ENCODE measurements at places on chromosomes 3 and 15.

GRCh38 chr3:143084856-143085731 lies 34.5 kb upstream of the CHST2 start:
- DNase-seq: peak; percentile 67

DNA sequence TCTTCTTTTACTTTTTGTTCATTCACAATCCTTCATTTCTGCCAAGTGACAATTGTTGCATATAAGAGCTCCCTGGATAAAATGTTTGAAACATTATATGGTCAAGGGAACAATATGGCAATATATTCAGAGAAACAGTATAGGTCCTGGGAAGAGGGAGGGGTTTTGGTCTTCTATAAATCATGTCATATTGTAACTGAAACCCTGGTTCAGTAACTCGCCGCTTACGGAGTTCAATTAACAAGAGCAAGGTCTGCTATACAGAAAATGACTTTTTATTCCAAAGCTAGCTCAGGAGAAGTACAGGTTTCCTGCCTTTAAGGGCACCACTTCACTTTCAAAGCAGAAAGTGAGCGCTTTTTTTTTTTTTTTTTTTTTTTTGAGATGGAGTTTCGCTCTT lies 522.1 kb upstream of the TGFBR2 start:
- no peak for DNase-seq

- DNase-seq: no peak
These were observed 5.2 kb upstream of the CLK3 start for GRCh38 chr15:74610302-74610951.

GRCh38 chr3:20043396-20043795 lies 3.1 kb downstream of the KAT2B start:
- DNase-seq: peak; percentile 44

GRCh38 chr3:25453619-25454004 lies 25.5 kb downstream of the RARB start:
- no peak for DNase-seq

- peak; percentile 46 for DNase-seq
These were observed 24.6 kb downstream of the EBLN2 start for GRCh38 chr3:73086071-73086494.

- DNase-seq: no peak
These were observed 530.0 kb downstream of the MECOM start for GRCh38 chr3:169133178-169134161.
